ENCODE measurements at places on chromosomes 2 and 18.

DNA sequence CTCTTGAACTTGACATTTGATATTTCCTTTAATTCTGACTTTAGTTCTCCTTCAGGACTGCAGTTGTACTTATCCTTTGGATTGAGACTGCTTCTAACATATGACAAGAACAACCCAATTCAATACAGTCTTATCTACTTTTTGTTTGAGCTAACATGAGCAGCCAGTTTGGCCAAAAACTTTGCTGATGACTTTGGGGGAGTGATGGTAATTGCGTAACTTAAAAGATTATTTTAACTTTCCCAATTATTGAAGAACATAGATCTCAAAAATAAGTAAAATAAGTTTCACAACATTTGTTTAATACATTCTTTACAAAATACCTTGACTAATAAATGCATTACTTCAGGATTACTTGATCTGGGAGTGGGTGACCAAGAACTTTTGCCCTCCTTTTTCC is 1311.1 kb upstream of the NRXN1 start:
- no peak for DNase-seq

DNA sequence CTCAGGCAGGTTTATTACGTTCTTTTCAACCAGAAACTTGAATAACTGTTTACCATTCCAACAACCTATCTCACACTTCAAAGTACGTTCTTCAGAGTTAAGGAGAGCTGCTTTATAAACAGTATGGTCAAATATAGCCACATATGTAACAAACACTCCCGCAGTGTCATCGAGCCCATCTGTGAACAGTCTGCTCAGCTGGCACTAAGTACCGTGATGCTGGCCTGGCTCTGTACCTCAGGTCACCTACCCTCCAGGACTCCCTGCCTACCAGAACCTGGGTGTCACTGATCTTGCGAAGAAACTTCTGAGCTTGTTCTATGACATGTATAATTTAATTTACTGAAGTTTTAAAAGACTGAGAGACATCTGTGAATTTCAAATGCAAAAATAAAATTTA is 71.4 kb downstream of the SEPTIN10 start:
- no peak for DNase-seq

DNA sequence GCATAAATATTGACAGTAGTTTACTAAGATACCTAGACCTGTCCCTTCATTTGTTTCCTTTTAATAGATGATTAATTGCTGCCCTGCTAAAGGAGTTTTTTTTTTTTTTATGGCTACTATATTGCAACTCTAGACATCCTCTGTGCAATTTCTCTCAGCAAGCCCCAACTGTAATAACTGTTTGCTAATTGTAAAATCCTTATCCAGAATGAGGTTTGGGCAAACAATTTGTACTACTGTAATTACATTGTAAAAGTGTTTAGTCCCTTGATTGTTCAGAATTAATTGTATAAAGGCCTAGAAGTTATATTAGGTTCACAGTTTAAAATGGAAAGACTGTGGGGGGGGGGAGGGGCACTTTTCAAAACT is 3.7 kb upstream of the MEIS1 start:
- no peak for DNase-seq

- no peak for DNase-seq
Measured at GRCh38 chr2:156339110-156339847, 6.8 kb upstream of the NR4A2 start.

Measured in WTC11 (cell line).